ENCODE measurements at places on chromosomes 7 and 10.
A peak's percentile ranks its signal among the peaks of the same experiment; 100 is the strongest.

- peak; percentile 87 for DNase-seq
These were observed at the start of gene ZNF800 for GRCh38 chr7:127392566-127393367. Gene ZNF800 (minus strand): TSS chr7:127392708. CDS start chr7:127391557, 1,151 bp downstream.

GRCh38 chr10:79021331-79021907, 47.3 kb upstream of the ZMIZ1 start:
- DNase-seq, result no peak

- DNase-seq, result no peak
These were observed 57.8 kb upstream of the GDF10 start for GRCh38 chr10:47241946-47242867.

DNA sequence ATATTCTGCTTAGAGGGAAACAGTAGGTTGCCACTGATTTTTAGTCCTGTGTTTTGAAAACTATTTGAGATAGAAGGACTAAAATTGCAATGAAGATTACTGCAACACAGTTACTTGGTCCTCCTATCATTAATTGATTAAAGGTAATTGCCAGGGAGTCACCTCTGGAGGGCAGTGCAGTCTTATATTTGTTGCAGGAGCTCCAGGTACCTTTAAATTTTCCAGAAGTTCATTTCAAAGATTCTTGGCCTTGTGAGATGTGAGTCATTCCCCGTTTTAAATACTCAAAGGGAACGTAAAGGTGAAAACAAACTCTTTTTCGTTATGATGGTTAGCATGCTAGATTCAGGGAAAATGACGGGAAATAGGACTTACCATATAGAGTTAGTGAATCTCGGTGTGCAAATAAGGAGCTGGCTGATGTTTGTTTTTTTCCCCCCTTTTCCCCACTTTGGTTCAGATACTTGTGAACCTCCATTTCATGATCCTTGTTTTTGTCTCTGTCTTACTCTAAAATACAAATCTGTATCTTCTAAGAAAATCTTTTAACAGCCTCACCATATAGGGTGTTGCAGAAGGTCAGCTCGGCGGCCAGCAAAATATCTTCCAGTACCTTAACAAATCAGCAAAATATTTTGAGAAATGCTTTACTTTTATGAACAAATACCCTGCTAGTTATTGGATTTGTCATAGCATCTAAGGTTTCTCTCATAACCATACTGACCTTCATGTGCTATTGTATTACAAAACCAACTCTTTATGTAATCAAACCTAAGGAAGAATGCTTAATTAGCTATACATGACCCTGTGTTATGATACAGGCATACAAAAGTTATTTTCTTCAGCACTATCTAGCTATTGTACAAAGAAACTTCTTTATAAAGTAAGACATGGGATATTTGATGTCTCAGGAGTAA, 143.0 kb upstream of the HDAC9 start:
- no peak for DNase-seq

GRCh38 chr10:75654171-75654771, 222.8 kb downstream of the LRMDA start:
- no peak for DNase-seq

DNA sequence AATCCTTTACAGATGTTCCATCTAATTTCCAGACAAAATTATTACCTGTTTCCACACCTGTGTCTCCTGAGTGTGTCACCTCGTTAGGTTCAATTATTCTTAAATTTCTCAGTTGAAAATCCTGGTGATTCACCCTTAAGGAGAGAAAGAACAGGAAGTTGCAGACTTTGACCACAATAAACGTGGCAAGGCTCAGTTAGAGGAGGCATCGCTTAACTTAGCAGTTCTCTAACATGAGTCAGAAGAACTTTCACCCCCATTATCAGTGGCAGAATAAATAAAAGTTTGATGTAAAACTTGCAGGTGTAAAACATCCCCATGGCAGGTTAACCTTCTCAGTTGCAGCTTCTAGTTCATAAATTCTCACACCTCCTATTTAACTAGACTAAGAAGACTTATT, 8.3 kb downstream of the XPNPEP1 start:
- peak; percentile 64 for DNase-seq

DNA sequence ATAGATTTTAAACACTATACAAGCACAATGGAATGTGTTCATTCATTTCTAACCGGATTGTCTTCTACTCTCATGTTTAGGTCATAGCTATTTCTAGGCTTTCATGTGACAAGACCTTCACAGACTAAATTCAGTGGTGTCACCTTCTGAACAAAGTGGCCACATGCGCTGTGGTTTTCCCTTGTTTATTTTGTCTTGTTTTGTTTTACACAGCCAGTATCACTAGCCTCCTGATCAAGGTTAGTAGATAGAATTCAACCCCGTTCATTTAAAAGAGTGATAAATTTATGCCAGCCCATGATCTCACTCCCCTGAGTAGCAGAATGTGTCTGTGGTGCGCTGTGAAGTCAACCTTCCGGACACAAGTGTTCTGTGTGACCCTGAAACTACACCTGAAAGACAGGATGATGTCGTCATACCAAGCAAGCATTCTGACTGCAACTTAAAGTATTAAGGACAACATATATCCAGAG, 209.1 kb downstream of the CREB5 start:
- DNase-seq, result no peak

DNA sequence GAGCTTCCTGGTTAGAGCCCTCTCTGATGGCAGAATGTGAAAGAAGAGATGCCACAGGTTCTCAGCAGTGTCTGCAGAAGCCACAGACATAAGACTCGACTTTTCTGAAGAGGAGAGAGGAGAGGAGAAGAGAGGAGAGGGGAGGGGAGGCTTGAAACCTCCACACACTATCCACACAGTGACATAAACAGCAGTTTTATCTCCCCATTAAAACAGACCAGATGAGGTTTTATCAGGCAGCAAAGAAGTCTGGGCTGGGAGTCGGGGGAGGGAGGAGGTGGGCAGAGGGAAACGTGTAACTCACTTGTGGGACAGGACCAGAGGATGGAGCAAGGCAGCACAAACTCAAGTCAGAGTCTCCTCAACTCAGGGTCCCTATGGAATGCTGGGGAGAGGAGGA, 76.5 kb downstream of the XPNPEP1 start:
- no peak for DNase-seq

DNA sequence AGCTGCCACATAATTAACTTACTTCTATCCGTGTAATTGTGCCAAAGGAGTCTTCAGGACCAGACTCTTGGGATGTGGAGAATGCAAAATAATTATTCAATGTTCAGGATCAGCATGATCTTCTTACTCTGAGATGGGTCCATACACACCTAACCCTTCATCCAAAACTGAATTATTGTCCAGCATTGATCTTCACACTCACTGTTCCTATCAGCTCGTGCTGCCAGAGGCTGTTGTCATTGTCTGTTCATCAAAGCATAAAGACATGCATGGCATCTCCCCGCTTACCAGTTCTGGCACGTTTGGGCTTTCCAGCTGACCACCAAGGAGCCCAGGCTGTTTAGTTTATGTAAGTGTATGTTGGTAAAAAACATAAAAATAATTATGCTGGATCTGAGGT, 1090.7 kb downstream of the DNAJB9 start:
- DNase-seq, result no peak

GRCh38 chr10:98110356-98110755, 24.1 kb upstream of the R3HCC1L start:
- DNase-seq, result no peak

DNA sequence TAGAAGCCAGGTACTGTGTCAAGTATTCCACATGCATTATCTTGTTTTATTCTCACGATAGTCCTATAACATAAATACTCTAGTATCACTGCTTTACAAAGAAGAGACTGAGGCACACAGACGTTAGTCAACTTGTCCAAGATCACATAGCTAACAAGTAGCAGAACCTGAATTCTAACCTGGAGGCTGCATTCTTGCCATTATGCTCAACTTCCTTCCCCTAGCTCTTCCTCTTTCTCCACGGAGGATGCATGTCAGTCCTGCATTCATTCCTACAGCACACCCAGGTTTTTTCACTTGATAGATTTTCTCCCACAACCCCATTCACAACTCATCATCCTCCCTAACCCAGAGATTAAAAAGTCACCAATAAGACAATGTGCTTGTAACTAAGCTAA, 388.5 kb upstream of the NFE2L3 start:
- no peak for DNase-seq

DNA sequence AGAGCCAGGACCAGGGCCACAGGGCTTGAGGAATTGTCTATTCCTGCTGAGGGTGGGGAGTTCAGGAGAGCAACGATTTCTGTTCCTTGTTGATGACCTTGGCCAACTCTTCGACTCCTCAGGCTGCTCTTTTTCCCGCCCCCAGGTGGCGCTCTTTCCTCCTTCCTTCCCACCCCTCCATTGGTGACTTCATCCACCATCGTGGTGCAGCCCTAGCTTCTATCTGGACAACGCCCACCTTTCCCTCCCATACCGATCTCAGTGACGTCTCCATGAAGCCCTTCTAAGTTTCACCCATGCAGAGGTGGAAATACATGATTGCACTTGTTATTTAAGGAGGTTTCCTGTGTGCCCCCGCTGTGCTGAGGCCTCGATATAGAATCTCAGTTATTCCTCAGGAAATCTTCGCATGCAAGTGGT, 22.1 kb upstream of the CARD11 start:
- peak; percentile 62 for DNase-seq

Measured in CD4-positive, alpha-beta memory T cell (primary cell).